ENCODE measurements at places on chromosomes 3 and 15.

GRCh38 chr15:95127356-95127755 is 896.0 kb downstream of the MCTP2 start:
- DNase-seq: no peak

GRCh38 chr3:141959589-141960554 is 83.4 kb downstream of the ATP1B3 start:
- no peak for DNase-seq

GRCh38 chr15:35723120-35723847 is 177.3 kb upstream of the DPH6 start:
- no peak for DNase-seq

DNA sequence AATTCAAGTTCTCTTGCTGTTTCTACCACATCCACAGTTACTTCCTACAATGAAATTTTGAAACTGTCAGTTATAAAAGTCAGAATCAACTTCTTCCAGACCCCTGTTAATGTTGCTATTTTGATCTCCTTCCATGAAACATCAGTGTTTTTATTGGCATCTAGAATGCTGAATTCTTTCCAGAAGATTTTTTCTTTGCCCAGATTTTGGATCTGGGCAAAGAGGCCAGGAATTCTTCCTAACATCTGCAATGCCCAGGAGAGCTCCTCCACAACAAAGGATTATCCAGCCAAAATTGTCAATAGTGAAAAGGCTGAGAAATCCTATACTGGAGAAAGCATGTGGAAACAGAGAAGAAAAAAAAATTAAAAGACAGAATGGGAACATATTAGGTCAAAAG is 75.5 kb downstream of the SERPINI1 start:
- DNase-seq: no peak

- no peak for DNase-seq
These were observed 123.4 kb upstream of the MB21D2 start for GRCh38 chr3:193040836-193041672.

- no peak for DNase-seq
These were observed 1.9 kb downstream of the TBC1D2B start for GRCh38 chr15:78075490-78076230.

DNA sequence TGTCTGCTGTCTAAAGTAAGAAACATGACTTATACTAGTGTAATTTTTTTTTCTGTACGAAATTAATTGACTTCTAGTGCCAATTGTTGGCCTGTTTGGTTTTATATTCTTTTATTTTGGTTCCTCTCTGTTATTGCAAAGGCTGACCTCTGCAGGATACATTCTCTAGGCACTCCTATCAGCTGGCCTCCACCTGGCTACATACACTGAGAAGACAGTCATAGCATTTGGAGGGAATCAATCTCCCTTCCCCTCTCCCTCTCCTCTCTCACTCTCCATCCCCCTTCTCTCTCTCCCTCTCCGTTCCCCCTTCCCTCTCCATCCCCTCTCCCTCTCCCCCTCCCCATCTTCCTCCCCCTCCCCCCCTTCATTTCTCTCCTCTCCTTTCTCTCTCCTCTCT is 116.7 kb downstream of the MCTP2 start:
- DNase-seq: no peak

DNA sequence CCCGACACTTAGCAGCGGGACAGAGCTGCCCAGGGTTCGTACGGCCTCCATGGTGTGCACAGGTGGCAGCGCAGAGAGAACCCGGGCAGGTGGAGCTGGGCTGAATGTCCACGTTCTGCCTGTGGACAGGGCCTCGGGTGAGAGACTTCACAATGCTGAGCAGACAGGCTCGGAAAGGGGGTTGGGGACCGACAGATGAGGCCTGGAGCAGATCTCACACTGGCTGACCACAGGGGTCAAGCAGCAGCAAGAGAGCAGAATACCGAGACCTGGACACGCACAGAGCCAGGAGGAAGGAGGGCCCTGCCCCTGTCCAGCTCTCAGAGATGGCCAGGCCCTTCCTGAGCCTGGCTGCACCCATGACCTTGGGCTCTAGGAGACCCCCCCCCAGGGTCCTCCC is 83.0 kb downstream of the VGLL4 start:
- no peak for DNase-seq

GRCh38 chr3:190370369-190370768 is 17.6 kb upstream of the CLDN16 start:
- no peak for DNase-seq

- no peak for DNase-seq
These were observed 531.6 kb downstream of the SHQ1 start for GRCh38 chr3:72316501-72317279.

GRCh38 chr15:80992006-80992405 is 2.4 kb upstream of the MESD start:
- DNase-seq: no peak

DNA sequence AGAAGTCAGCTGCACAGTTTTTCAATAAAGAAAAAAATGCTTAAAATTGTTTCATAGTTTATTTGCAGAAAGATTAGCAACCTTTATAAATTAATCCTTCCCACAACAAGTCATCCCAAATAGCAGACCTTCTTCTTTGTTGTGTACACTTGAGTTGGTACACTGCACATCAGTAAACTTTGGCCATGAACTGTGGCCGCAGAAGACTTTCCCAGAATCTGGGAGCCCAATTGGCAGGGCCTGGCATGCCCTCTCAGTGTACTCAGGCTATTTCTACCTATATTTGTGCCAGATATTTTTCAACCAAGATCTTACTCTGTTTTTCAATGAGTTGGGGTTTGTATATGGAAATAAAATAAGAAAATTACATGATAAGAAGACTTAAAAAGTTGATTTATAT is 133.1 kb downstream of the DIPK2A start:
- no peak for DNase-seq

DNA sequence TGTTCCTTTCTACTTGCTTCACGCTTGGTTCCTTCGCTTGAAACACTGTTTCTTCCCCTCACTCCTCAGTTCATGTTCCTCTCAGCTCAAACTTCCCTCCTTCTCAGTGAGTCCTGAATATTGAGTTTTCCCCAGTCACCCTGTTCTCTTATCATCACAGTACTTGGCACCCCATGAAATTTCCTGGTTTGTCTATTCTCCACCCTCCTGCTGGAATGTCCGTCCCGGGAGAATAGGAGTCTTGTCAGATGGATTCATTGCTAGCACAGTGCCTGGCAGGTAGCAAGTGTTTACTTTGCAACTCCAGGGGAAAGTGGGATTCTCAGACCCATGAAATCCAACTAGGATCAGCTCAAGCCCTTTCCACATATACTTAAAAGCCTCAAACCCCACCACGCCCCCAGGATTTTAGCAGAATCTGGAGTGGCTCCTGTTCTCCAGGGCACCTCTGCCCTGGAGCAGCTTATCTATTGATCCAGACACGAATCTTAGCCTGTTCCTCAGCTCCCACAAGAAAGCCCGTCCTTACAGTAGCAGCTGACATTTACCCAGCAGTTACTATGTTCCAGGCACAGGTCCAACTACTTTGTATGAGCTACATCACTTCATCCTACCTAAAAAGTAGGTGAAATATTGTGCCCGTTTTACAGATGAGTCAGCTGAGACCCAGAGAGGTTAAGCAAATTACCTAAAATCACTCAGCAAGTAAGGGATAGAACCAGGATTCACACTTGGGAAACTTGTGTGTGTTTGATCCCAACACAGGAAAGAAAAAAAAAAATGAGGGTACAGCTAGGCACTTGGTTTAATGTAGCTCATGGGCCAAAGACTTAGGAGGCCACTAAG is 36.8 kb upstream of the MAP3K13 start:
- DNase-seq: no peak

GRCh38 chr15:65540314-65540713 is 10.1 kb downstream of the HACD3 start:
- no peak for DNase-seq

GRCh38 chr3:129633751-129634481 is 27.4 kb upstream of the PLXND1 start:
- DNase-seq: no peak

DNA sequence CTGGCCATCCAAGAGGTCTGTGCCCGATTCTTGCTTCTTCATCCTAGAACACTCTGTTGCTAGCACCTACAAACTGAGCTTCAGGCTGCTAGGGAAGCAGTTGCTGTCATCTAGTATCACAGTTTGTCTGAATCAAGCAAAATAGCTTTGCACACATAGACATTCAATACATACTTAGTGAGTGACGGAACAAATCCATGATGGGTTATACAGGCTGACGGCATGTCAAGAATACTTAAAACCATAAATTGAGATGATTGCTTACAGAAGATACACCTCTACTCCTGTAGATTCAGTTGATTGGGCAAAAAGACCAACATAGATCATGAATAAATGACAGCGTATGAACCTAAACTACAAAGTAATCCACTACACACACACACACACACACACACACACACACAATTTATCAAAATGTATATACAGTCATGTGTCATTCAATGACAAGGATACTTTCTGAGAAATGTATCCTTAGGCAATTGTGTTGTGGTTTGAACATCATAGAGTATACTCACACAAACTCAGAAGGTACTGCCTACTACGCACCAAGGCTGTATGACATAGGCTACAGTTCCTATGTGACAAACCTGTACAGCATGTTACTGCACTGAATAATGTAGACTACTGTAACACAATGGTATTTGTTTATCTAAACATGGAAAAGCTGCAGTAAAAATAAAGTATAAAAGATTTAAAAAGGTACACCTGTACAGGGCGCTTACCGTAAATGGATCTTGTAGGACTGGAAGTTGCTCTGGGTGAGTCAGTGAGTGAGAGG is 14.4 kb upstream of the HEG1 start:
- DNase-seq: no peak

DNA sequence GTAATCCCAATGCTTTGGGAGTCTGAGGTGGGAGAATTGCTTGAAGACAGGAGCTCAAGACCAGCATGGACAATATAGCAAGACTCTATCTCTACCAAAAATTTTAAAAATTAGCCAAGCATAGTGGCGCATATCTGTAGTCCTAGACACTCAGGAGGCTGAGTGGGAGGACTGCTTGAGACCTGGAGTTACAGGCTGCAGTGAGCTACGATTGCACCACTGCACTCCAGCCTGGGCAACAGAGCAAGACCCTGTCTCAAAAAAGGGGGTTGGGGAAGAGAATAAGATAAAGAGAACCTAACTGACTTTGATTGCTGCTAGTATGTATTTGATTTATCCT is 755 bp downstream of the CD200R1 start:
- no peak for DNase-seq
